ENCODE measurements at places on chromosomes 12 and 14. TPM values are rescaled to one million over a fixed set of nuclear protein-coding genes. Genes with fewer than 3 reads are reported as not detected.

TAS2R9 gene
- not detected for total RNA-seq

DNA sequence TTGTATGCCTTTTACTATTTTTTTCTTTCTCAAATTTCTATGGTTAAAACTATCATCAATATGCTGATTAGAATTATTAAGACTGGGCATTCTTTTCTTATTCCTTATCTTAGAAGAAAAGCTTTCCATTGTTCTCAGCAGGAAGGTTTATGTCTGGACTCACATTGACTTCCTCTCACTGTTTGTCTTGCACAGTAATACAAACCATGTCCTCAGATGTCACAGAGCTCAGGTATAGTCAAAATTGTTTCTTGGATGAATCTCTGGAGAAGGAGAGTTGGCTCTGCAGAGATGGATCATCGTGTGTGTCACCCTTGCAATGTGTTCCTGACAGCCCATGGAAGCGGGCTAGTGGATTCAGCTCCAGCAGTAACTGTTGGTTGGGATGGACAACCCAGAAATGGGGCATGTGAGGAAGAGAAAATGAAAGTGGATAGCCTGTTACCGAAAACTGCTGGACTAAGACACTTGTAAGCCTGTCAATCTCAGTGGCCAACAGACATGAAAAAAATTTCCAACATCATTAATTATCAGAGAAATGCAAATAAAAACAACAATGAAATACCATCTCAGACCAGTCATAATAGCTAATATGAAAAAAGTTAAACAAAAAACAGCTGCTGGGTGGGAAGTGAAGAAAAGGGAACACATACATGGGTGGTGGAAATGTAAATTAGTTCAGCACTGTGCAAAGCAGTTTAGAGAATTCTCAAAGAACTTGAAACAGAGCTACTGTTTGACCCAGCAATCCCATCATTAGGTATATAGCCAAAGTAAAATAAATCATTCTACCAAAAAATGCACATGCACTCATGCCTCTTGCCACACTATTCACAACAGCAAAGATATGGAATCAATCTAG, 967.8 kb downstream of the TMEM121 start:
- no peak for DNase-seq

HOXC12 gene
- total RNA-seq: 0.06 TPM

SLCO1B1 gene
- 0.24 TPM for total RNA-seq

- no peak for DNase-seq
Measured at GRCh38 chr12:52606581-52607218, 5.4 kb upstream of the KRT72 start.

DNA sequence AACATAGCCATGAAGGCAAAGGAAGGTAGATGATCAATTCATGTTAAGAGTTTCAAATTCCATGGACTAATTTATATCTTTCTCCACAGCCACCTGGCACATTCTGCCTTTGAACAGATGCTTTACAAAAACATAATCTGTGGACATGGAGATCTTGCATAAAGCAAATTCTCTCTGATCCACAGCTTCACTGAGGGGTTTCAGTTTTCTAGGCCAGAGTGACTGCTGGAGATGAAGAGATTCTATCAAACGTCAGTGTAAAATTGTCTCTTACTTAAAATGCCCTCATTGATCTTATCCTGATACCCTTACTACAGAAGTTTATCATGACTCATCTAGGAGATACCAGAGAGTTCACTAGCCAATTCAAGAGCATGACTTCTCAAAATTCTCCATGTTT, 291.6 kb downstream of the DAD1 start:
- no peak for DNase-seq

DNA sequence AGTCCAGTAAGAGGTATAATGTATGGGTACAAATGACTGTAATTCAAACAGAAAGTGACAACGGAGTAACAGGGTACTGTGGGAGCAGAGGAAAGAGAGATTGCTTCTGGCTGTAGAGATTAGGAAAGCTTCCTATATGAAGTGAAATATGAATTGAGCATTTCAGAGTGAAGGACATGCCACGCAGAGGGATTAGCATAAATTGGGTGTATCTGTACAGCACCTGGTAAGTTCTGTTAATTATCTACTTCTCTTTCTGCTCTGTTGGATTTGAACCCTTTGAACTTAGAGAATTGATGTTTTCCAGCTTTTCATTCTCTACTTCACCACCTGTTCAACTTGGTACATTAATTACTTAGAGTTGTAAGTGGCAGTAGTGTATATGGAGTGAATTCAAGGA, 8.8 kb downstream of the STK38L start:
- DNase-seq: no peak
